ENCODE measurements at places on chromosomes 1 and 21.

DNA sequence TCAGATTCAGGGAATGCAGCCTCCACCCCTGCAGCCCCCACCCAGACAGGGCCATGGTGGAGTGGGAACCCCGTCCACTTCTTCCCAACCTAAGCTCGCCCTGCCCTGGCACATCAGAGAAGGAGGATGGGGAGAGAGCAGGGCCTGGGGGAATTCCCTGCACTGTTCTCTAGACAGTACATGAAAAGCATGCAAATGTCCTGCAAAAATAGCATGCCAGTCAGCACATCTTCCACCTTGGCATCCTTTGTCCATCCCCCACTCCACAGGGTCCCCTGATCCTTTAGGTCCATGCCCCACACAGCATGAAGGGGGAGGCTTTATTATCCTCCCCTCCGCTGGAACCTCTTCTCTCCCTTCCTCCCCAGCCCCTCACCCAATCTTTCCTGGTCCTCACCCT, 35.0 kb upstream of the RD3 start:
- no peak for DNase-seq

DNA sequence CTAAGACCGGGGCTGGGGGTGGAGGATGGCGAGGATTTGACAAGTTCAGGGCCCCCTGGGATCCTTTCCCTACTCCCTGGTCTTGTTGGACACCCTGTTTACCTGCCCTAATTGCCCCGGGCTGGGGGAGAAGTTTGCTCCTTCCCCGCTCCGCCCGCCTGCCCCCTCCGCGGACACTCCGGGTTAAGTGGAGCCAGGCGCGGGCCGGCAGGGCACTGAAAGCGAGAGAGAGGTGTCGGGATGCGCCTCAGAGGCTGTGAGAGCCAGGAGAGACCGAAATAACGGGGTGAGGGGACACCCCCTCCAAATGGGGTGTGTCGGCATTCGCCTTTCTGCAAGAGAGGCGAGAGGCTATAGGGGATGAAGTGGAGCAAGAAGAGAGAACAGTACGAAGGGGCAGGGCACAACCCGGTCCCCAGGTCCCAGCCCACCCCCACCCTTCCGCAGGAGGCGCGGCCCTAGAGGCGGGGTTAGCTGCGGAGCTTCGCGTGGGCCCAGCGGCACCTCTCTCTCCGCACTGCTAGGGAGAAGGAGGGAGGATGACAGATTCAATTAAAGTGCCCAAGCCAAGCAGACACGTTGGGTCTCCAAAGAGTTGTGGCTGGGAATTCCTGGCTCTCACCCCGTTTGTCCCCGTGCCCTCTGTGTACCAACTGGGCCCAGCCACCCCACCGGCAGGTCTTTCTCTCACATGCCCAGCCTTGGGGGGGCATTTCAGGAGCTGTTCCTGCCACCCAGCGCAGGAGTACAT, 3.8 kb downstream of the EFNA3 start:
- DNase-seq, result no peak

DNA sequence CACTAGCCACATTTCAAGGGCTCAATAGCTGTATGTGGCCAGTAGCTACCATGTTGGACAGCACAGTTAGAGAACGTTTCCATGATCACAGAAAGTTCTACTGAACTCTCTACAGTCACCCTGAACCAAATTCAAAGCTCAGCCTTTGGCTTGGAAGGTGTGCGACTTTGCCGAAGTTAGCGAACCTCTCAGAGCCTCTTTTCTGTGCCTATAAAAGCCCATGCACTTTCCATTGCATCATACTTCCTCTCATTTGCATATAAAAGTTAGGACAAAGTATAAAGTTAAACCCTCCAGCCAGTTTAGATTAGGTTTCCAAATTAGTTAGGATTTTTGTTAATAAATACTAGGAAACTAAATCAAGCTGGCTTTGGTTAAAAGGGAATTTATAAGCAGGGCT, 4.7 kb upstream of the SLC1A7 start:
- DNase-seq, result no peak

GRCh38 chr1:3339856-3340255, 114.6 kb upstream of the ARHGEF16 start:
- no peak for DNase-seq

GRCh38 chr1:29649189-29650040, 413.1 kb downstream of the PTPRU start:
- DNase-seq, result no peak

DNA sequence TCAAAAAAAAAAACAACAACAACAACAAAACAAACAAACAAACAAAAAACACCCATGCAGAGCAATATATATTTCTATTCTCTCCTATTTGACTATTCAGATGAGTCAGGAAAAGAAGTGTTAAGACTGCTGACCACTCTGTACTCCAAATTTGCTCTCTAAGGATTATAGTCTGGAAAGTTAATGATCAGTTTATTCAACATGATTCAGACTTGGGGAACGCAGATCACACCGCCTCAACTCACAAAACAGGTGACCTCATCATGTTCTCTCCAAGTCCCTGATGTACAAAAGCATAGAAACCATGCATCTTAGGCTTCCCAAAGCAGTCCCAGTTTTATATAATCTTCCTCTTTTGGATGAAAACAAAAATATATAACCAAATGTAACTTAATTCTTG, 51.9 kb upstream of the PRRC2C start:
- DNase-seq, result no peak

DNA sequence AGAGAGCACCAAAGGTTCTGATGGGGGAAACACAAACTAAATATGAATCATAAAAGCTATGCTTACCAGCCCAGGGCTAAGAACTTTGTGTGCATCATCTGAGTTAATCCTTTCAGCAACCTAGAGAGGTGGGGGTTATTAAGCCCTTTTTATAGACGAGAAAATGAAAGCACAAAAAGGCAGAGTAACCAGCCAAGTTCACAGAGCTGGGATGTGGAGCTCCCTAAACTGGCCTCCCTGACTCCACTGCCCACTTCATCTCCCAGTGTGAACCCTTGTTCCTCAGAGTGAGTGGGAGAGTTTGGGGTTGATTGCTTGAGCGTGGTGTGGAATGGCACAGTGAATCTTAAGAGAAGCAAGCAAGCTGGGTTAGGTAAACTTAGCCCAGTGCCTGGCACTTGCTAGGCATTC, 10.8 kb upstream of the BCAR3 start:
- no peak for DNase-seq

DNA sequence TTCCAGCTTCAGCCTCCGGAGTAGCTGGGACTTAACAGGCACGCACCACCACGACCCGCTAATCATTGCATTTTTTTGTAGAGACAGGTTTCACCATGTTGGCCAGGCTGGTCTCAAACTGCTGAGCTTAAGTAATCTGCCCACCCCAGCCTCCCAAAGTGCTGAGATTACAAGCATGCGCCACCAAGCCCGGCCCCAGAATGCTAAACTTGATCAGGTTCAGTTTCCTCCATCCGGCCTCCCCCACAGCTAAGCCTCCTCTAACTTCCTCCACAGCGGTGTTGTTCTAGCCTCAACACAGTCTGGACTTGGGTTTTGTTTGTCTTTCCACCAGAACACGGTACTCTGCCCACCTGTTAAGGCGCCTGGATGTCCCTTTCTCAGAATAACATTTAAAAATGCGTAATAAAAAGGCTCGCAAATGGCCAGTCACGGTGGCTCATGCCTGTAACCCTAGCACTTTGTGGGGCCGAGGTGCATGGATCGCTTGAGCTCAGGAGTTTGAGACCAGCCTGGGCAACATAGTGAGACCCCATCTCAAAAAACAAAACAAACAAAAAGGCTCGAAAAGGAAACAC, 2.4 kb downstream of the PARP1 start:
- peak; percentile 39 for DNase-seq

GRCh38 chr1:228364068-228364705, 42.4 kb downstream of the TRIM11 start:
- no peak for DNase-seq

DNA sequence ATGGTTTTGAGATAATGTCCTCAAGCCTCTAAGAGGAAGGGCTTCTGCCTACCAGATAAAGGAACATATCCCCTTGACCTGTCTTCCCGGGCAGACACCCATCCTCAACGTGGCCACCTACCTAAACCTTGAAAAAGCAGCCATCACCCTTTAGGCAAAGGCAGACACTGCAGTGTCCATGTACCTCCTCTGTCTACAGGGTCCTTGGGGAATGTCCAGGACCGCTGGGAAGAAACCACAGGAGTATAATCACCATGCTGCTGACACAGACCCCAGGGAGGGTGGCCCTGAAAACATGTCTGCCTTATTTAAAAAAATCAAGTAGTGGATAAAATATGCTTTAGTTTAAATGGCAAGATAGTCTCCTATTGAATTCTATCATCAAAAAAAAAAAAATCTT, 16.6 kb downstream of the BCAR3 start:
- no peak for DNase-seq

GRCh38 chr21:15669247-15669646, 60.5 kb upstream of the USP25 start:
- no peak for DNase-seq

DNA sequence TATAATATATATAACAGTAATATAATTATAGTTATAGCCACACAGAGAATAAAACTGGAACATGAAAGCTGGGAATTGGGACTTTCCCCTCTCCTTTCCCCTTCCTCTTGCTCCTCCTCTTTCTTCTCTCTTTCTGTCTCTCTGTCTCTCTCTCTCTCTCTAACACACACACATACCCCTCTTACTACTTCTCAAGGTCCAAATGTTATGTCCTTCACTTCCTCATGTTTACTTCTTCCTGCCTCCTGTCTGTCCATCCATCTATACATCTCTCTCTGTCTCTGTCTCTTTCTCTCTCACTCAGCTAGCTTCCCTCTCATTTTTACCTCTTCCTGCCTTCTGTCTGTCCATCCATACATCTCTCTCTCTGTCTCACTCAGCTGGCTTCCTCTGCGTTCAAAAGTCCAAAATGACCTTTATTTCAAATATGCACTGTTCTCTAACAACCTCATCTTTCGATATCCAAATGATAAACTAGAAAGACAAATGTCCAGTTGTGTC, 261.1 kb downstream of the SIPA1L2 start:
- no peak for DNase-seq

DNA sequence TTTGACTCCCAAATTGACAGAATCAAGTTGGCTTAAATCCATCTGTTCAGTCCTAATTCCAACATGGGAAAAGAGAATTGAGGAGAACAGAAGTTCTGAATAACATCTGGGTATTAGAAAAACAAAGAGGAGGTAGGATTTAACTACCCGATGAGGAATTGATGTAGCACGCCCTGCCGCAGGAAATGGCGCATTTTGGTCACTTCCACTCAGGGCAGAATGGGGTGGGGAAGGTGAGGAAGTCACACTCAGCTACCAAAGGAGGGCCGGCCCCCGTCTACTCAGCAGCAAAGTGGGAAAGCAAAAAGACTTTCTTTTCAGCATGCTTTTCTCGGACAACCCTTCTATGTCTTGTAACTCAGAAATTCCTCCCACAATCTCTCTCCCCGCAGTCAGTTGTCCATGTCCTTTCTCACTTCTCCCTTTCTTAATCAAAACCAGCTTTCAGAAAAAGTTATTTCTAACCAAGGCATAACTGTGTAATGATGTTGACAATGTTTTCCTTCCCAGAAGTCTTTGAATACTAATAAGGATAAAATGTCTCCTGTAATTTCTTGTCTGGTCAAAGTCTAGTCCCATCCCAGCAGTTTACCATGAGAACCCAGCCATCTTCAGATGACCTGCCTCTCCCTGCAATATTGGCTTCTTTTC, 60.5 kb upstream of the SIPA1L2 start:
- DNase-seq, result no peak

DNA sequence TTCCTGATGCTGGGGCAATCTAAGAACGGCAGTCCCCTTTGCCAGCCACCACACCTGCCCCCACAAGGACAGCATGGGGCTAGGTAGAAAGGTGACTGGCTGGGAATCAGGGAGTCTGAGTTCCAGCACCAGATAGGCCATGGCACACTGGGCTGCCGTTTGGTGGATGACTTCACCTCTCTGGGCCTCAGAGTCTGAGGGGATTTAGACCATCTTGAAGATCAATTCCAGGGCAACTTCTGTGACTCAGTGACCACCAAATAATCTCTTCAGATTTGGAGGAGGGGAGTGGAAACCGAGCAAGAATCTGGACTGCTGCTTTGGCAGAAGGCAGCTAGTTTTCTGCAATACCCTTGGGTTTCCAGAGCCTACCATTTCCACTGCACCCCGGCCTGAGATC, 92.1 kb upstream of the EDN2 start:
- DNase-seq, result no peak

- DNase-seq, result no peak
These were observed 4.8 kb downstream of the FTCD start for GRCh38 chr21:46150491-46151121.

GRCh38 chr21:41482301-41482700, 25.7 kb downstream of the TMPRSS2 start:
- no peak for DNase-seq

DNA sequence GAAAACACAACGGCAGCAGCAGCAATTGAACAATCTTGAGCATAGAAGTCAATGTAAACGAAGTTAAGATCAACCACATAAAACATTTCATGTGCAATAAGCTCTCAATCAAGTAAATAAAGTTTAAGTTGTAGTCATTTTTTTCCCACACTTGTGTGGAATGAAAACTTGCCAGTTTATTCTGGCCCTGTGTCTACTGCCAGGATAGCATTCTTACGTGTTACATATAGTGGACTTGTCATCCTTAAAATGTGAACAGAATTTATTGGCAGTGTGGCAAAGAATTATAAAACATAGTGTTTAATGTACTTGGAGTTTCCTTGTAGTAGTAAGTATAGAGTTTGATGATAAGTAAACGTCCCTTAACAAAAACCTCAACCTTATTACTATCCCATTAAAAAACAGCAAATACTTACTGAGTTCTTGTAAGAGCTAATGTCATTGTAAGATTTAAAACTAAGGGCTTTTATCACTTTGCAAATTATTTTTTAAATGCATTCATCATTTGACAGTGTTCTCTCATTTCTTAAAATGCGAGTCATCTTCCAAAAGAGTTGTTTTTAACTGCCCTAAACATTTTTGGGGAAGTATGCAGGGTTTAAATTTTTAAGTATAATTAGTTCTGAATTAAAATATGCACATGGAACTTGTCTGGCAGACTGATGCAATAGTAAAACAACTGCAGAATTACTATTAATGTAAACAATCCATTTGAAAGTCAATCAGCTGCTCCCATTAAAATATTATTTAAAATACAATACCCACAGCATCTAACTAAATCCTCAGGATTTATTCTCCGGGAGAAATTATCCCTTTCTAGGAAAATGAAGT, 7.9 kb downstream of the COX20 start:
- DNase-seq, result no peak

- DNase-seq, result peak; percentile 6
These were observed 104.9 kb downstream of the TENT5C start for GRCh38 chr1:117710710-117711109.

GRCh38 chr1:209354111-209354839, 229.2 kb upstream of the CAMK1G start:
- peak; percentile 43 for DNase-seq
